ENCODE measurements at places on chromosomes 11 and 22. TPM values are rescaled to one million over a fixed set of nuclear protein-coding genes. Genes with fewer than 3 reads are reported as not detected.

- no peaks in the 10 kb centered on the region for H3K36me3 ChIP-seq
- H3K27ac ChIP-seq: no peak overlapping the region
- no peak overlapping the region for H3K4me3 ChIP-seq
Observed at GRCh38 chr11:67053896-67054329, 2.7 kb upstream of the RHOD start.

- H3K27ac ChIP-seq: no peak overlapping the region
- no peak for DNase-seq
- H3K27me3 ChIP-seq: peaks cover 2% of the 10 kb centered on the region
- H3K36me3 ChIP-seq: no peaks in the 10 kb centered on the region
- H3K4me3 ChIP-seq: no peak overlapping the region
Observed at GRCh38 chr11:116035977-116036376, 531.8 kb upstream of the CADM1 start.

DNA sequence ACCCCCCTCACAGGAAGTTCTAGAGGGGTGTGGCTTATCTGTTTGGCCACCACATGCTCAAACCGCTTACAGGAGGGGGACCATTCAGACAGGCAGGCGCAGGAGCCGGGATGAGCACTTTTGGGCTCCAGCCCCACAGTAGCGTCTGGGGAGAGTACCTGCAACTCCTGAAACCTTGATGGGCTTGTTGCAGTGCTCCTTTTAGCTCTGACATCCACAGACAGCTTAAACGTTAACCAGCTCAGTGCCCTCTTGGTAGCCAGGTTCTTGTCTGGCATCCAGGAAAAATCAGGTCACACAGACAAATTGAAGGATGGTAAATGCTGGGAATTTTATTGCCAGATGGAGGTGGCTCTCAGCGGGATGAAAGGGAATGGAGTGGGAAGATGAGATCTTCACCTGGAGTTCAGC is 326.3 kb downstream of the ETS1 start:
- no peaks in the 10 kb centered on the region for H3K36me3 ChIP-seq
- H3K27ac ChIP-seq: no peak overlapping the region
- H3K4me3 ChIP-seq: no peak overlapping the region
- peaks cover 12% of the 10 kb centered on the region for H3K27me3 ChIP-seq
- H3K4me1 ChIP-seq: no peaks in the 10 kb centered on the region
- no peak for DNase-seq

GRCh38 chr11:82756765-82757639 is 23.3 kb upstream of the FAM181B start:
- H3K27ac ChIP-seq: no peak overlapping the region
- peaks cover 11% of the 10 kb centered on the region for H3K27me3 ChIP-seq
- H3K4me1 ChIP-seq: peaks cover 13% of the 10 kb centered on the region
- no peak for DNase-seq
- H3K36me3 ChIP-seq: no peaks in the 10 kb centered on the region

- H3K36me3 ChIP-seq: no peaks in the 10 kb centered on the region
- no peak overlapping the region for H3K27ac ChIP-seq
- H3K27me3 ChIP-seq: peaks cover 1% of the 10 kb centered on the region
- H3K4me3 ChIP-seq: no peak overlapping the region
- DNase-seq: peak; percentile 27
Observed at GRCh38 chr22:25334162-25334490, 114.7 kb downstream of the CRYBB2 start.

- no peak overlapping the region for H3K27ac ChIP-seq
- H3K27me3 ChIP-seq: peaks cover 4% of the 10 kb centered on the region
- DNase-seq: no peak
Observed at GRCh38 chr11:10629411-10630002, 61.0 kb upstream of the LYVE1 start.

- no peaks in the 10 kb centered on the region for H3K36me3 ChIP-seq
- peaks cover 2% of the 10 kb centered on the region for H3K27me3 ChIP-seq
- no peak overlapping the region for H3K27ac ChIP-seq
- H3K4me3 ChIP-seq: no peak overlapping the region
- H3K4me1 ChIP-seq: no peaks in the 10 kb centered on the region
Observed at GRCh38 chr11:73322382-73323306, 14.6 kb downstream of the ARHGEF17 start.

- no peak for DNase-seq
- peaks cover 52% of the 10 kb centered on the region for H3K36me3 ChIP-seq
- H3K4me3 ChIP-seq: peak overlapping the region; percentile 50
- peaks cover 75% of the 10 kb centered on the region for H3K4me1 ChIP-seq
Observed at GRCh38 chr11:48034926-48035871, 54.8 kb downstream of the PTPRJ start.

GRCh38 chr11:30489511-30489910 is 96.6 kb downstream of the MPPED2 start:
- H3K27ac ChIP-seq: no peak overlapping the region
- no peak for DNase-seq
- H3K4me3 ChIP-seq: no peak overlapping the region
- no peaks in the 10 kb centered on the region for H3K4me1 ChIP-seq

DNA sequence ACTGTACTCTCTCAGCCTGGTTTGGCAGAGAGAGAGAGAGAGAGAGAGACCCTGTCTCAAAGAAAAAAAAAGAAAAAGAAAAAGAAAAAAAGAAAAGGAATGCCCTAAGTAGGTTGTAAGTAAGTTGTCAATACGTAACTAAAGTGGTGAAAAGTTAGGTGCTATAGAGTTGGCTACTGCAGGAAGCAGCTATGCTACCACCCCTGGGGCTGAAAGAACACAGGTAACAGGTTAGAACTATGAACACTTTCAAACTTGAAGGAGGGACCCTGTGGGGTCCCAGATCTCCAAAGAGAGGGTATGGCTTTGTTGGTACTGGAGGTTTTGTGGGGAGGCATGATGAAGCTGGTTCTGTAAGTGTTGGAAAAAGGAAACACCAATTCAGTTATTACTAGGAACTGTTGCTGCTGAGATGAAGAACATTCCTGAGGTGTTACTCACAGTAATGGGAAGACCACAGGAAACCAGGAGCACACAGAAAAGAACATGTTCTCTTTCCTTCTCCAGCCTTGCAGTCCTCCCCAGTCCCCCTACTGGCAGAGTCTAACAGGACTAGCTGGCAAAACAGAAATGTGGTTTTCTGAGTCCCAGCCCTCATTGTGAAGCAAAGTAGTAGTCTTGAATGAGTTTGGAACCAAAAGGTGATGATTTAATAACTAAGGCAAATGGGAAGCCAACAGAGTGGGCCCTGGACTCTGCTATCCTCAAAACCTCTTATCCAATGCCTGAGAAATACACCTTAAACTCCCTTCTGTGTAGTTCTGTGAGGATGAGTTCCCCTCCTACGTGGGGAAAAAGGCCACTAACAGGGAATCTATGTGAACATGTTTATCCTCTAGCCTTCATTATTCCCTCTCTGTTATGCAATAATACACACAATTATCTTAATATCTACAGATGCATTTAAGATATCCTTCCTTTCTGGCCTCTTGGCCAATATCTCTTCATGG is 427.0 kb upstream of the DDI1 start:
- no peaks in the 10 kb centered on the region for H3K27me3 ChIP-seq
- no peak overlapping the region for H3K27ac ChIP-seq
- no peaks in the 10 kb centered on the region for H3K4me1 ChIP-seq
- no peaks in the 10 kb centered on the region for H3K36me3 ChIP-seq

FBLN1 gene
- total RNA-seq: not detected

CTSW gene
- total RNA-seq: 7.4 TPM

Measured in activated T-helper 1 cell treated with anti-CD3 and anti-CD28 coated beads, Interleukin-12 subunit alpha, Interleukin-12 subunit beta, Interleukin-2, Interleukin-4 antibody, amounts not matched to agents 30 ng/mL and 10 ng/mL and 1 ng/mL, durations not matched to agents 14 hours and 24 hours and 36 hours (primary cell).